ENCODE measurements at places on chromosomes 2 and 18.

DNA sequence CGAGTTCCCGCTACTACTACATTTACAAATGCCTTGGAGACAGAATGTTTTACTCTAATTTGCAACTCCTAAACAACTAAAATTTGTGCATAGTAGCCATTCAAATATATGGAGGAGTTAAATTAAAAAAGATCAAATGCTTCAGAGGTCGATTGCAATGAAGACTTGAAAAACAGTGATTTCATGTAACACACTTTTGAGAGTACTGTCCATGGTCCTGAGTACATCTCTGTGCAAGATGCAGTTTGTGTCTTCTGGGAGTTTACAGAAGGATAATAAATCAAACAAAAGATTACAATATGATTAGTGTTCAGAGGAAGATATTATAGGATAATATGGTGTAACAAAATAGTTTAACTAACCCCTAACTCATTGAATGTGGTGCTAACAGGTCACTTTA is 894.7 kb downstream of the TMEM182 start:
- no peak for DNase-seq

- DNase-seq: no peak
Observed at GRCh38 chr2:240663546-240664190, 19.0 kb downstream of the AQP12B start.

DNA sequence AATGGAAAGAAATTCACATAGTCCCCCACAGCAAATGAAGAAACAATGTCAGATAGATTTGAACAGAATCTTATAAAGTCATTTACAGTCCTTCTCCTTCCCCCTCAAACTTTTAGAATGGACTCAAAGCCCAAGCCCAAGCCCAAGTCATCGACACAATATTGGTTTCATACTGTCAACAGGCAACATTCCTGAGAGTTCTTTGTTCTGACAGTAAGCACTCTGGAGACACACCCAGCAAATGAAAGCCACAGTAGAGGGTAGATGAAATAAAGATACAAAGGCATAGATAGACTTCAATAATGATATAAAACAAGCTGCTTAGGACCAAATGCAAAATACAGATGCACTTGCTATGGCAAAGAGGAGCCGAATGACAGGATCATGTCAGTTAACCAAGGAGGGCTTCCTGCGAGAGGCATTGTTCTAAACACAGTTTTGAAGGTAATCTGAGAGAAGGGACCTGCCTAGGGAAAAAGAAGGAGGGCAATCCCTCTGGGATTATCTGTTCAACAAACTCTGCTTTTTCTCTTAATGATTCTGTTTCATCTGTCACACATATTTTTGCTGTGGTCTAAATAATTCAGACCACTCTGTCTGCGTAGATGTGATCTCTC is 97.1 kb upstream of the MAP4K3 start:
- no peak for DNase-seq

DNA sequence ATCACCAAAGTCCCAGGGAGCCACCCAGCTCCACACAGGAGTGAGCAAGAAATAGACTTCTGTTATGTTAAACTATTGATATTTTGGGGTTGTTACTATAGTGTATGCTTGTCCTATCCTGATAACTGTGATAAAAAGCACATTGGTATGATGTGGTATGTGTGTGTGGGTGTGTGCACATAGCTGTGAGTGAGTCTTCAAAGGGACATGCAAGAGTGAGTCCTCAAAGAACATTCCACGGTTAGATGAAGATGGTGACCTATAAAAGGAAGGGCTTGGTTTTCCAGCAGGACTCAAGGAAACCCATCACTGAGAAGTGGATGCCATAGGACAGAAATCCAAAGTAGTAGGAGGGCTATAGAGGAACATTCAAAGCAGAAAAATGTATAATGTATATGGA is 342.9 kb downstream of the TSN start:
- no peak for DNase-seq

GRCh38 chr2:168912901-168913369 is 11.8 kb downstream of the G6PC2 start:
- DNase-seq: peak; percentile 34

DNA sequence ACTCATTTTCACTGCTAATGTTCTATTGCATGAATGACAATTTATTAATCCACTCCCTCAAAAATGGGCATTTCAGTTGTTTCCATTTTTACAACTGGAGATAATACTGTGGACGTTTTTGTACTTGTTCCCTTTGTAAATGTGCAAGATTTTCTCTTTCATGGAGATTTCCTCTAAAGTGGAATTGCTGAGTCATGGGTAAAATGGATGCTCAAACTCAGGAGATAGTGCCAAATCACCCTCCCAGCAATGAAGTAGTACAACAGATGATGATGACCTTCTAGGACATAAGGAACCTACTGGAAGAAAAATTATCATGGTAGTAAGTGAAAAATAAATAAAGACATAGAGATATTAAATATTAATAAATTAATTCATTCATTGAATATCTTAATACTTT is 460.8 kb upstream of the CHST9 start:
- no peak for DNase-seq

DNA sequence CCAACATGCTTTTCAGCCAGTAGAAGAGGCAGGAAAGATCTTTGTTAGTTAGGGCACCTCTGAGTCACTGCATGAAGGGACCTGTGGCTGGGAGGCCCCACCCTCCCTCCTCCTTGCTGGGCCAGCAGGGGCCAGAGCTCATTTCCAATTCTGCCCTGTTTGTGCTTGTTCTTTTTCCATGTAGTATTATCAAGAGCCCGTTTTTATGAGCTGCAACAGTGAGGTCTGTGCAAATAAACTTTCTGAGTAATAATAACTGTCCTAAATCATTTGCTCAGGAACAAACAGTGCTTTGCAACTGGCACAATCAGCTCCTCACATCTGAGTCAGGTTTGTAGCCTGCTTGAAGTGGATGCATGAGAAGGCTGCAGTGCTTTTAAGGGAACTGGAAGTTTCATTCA is 128.0 kb downstream of the ARL4C start:
- DNase-seq: no peak

DNA sequence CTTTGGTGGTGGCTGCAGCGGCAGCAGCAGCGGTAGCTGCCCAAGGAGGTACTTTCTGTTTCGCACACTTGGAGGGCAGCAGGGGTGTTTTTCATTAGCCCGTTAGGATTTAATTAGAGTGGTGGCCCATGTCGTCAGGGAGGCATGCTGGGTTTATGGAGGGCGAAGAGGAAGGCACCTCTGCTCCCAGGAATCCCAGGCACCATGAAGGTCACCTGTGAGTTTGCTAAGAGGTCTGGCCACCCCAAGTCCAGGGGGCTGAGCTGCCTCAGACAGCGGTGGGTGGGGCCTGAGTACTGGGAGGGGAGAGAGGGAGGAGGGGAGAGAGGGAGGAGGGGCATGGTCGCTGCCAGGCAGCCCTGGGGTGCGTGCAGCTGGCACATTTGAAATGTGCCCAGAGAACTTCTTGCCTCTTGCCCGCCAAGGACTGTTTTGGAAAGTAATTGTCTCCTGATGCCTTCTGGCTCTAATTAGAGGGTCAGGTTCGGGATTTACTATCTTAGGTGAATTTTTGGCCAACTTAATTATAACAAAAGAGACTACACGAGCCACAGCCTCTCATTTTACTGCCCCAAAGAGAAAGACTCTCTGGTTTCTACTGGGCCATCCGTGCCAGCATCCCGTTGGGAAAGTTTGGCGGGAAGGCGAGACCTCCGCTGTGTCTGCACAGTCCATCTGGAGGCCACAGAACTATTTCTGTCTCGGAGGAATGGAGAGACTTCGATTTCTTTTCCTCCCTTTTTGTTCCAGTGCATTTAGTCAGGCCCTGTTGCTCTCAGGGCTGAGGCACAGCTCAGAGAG is 62.0 kb downstream of the GLI2 start:
- no peak for DNase-seq

GRCh38 chr18:5606951-5607350 is 63.2 kb upstream of the EPB41L3 start:
- DNase-seq: no peak

- DNase-seq: no peak
Observed at GRCh38 chr2:12043131-12043530, 296.7 kb downstream of the LPIN1 start.

DNA sequence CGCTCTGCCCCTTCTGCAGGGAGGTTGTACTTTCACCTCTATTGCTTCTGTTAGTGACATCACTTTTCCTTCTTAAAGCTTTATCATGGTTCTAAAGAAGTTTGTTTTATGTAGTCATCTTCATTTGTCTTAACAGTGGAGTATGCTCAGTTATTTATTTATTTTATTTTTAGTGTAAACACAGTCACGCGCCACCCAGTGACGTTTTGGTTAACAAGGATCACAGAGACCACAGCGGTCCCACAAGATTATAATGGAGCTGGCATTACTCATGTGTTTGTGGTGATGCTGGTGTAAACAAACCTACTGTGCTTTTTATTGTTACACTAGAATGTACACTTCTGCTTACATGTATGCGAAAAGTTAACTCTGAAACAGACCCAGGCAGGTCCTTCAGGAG is 89.9 kb downstream of the SOX11 start:
- DNase-seq: no peak

DNA sequence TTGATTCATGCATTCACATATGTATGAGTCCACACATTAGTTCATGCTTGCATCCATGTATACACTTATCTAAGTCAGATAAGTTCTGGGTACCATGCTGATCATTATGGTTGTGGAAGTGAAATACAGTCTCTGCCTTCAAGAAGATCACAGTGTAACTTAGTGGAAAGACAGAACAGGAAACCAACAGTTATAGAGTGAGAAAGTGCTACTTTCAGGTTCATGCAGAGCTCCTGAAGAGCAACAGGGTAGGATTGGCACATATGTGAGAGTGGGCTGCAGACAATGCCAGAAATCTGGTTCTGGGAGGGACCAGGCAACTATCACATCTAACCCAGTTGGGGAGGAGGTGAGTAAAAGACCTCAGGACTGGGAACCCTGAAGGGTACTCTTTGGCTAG is 35.4 kb upstream of the PGAP1 start:
- DNase-seq: no peak

DNA sequence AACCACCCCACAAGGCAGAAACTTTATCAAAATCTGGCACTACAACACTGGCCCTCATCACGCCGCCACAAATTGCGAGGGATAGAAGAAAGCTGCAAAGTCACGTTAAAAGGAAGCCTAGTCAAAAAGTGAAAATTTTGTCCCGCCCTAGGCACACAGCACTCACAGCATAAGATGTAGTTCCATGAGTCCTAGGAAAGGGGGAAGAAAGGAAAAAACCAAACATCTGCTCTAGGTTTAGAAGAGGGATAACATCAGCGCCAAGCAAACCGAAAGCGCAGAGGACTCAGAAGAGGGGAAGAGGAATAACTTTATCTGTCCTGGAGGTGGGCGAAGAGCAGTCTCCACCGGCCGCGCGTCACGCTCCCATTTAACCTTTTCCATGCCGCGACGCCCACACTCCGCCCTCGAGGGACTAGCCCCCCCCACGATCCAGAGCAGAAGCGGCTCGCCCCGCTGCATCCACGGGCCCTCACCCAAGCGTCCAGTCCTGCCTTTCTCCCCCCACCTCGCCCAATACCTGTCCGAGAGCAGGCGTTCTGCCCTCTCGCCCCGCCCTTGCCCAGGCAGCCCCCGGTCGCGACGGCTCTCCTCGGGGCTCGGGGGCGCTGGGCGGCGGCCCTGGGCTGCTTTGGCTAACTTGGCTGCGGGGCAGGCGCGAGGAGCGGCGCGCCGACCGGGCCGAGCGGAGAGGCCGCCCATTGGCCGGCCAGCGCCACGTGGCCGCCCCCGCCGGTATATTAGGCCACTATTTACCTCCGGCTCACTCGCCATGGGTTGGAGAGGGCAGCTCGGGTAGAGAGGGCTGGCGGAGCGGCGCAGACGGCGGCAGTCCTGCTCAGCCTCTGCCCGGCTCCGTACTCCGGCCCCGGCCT is at the start of gene HOXD1:
TSS of gene HOXD1 (plus strand) at position 770 of the 875 bp plus-strand sequence. CDS start 134 bp downstream, outside the sequence.
- no peak for DNase-seq

GRCh38 chr18:38494065-38494464 is 928.5 kb upstream of the CELF4 start:
- no peak for DNase-seq

DNA sequence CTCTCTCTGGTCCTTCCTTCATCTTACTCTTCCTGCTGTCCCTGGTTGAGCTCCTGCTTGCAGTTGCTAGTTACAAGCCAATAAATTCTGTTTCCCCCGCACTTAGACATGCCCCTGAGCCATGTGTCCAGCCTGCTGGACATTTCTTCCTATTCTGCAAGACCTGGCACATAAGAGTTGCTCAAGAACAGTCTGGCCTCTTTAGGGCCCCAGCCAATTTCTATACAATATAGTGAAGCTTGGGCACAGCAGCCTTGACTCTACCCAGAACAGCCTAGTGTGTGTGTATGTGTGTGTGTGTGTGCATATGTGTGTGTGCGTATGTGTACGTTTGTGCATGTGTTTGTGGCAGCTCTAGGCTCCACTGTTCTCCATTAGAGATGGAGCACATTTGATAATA is 276.0 kb downstream of the CYRIA start:
- no peak for DNase-seq

GRCh38 chr2:194380011-194380410 is 1277.0 kb upstream of the SLC39A10 start:
- no peak for DNase-seq

Measured in dorsolateral prefrontal cortex (tissue), 122 donors.